ENCODE measurements at places on chromosomes 16 and 17.

GRCh38 chr17:13353590-13353989 lies 248.1 kb downstream of the HS3ST3A1 start:
- no peak for DNase-seq

DNA sequence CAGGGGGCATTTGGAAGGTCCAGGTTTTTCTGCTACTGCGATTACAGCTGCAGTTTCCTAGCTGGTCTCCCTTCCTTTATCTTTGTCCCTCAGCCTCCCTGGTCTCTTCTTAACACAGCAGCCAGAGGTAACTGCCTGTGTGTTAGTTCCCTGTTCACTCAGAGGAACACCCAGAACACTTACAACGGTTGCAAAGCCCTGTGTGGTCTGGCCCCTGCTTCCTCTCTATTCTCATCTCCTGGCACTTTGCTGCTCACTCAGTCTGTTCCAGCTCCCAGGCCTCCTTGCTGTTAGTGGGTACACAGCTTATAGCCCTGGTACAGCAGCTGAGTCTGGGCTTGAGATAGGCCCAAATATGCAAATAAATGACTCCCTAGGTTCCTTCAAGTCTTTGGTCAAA lies 16.4 kb downstream of the NTN1 start:
- no peak for DNase-seq

- DNase-seq, result no peak
These were observed 9.1 kb upstream of the CRYBA1 start for GRCh38 chr17:29237476-29238132.

- DNase-seq, result no peak
These were observed 40.5 kb upstream of the CLEC18B start for GRCh38 chr16:74461826-74462225.

DNA sequence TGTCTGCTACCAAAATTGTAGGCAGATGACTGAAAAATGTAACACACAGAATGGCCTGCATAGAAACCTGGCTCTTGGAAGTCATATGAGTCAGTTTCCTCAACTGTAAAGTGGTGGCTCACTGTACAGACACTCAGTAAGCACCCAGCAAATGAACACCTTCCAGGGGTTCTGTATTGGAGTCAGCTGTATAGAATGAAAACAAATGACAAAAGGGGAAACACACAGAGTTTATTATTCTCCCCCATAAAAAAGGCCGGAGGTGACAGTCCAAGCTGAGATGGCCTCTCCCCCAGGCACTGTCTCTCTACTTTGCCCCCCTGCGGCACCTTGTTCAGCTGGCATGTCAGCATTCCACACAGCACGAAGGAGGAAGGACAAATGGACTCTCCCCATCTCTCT lies 6.2 kb upstream of the MEOX1 start:
- DNase-seq, result no peak

DNA sequence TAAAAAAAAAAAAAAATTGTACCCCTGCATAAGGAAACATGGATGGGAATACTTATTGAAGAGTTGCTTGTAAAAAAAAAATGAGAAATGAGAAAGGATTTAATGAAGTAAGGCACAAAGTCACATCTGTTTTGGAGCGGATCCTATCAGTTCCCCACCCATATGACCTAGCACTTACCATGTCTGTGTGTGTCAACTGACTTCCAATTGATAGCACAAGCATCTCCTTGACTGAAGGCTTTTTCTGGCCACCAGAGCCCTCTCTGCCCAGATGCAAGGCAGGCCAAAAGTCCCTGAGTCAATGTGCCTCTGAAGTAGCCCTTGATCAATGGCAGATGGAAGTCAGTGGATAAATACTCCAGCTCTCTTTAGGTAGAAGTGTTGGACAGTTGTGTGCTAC lies 13.4 kb upstream of the NLK start:
- no peak for DNase-seq

DNA sequence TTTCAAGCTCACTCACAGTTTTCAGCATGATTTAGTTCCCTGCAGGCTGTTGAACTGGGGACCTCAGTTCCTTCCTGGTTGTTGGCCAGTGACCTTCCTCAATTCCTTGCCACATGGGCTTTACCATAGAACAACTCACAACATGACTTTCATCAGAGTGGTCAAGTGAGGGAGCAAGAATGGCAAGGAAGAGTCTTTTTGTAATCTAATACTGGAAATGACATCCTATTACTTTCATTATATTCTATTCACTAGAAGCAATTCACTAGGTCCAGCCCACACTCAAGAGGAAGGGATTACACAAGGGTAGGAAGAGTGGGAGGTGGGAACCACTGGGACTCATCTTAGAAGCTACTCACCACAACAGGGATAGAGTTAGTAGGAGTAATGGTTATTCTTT lies 57.6 kb downstream of the SYT17 start:
- DNase-seq, result no peak

GRCh38 chr17:29169806-29170591 lies 10.2 kb downstream of the MYO18A start:
- DNase-seq, result no peak

DNA sequence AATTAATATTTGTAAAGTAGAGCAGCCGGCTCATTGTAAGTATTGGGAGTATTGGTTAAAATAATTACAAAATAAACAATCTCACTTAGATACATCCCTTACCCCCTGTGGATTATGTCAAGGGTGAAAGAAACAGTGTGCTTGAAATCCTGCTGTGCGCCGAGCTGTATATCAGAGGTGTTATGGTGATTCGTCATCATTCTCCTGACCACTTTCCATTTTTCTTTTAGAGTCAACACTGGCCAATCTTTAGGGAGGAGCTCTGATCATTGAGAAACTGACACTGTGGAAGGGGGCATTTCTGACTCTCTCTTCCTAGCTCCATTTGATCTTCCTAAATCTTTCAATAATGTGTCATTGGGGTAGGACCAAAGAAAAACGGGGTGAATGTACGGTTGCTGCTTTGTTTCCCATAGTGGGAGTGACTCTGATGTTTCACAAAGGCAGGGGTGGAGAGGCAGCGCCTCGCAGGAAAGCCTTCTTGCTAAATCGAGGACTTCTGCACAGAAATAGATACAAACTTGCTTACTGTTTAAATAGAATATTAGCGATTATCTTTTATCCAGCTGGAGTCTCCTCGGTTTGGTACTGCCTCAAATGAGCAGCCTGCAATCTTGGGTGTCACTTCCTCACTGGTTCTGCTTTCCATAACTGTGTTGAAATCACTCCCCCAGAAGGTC lies 123.4 kb downstream of the PRKCB start:
- DNase-seq, result no peak

DNA sequence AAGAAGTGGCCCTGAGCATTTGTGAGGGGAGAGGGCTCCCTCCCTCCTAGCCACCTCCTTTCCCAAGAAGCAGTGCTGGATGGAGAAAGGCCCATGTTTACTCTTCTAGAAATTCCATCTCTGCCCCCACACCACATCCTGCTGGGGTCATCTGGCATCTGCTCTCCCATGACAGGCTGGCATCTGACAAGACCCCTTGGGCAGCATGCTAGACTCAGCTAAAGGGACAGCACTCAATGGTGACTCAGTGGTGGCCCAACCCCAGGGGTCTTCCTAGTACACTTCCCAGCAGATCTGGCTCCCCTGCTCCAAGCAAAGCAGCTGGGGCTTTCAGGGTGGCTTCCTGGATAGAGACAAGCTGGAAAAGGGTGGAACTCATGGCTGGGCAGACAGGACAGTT lies 14.4 kb downstream of the SLC38A7 start:
- no peak for DNase-seq

DNA sequence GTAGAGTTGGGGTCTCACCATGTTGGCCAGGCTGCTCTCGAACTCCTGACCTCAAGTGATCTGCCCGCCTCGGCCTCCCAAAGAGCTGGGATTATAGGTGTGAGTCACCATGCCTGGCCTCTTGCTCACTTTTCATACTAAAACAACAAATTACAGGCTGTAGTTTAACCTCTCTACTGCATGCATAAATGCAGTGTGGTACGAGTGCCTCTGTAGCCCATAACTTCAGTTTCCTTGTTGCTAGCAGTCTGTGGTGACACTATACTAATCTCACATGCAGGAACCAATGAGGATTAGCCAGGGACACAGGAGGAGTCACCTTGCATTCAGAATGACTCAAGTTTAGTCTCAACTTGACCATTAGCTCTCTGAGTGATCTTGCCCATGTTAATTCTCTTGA lies 20.1 kb downstream of the HMOX2 start:
- no peak for DNase-seq

DNA sequence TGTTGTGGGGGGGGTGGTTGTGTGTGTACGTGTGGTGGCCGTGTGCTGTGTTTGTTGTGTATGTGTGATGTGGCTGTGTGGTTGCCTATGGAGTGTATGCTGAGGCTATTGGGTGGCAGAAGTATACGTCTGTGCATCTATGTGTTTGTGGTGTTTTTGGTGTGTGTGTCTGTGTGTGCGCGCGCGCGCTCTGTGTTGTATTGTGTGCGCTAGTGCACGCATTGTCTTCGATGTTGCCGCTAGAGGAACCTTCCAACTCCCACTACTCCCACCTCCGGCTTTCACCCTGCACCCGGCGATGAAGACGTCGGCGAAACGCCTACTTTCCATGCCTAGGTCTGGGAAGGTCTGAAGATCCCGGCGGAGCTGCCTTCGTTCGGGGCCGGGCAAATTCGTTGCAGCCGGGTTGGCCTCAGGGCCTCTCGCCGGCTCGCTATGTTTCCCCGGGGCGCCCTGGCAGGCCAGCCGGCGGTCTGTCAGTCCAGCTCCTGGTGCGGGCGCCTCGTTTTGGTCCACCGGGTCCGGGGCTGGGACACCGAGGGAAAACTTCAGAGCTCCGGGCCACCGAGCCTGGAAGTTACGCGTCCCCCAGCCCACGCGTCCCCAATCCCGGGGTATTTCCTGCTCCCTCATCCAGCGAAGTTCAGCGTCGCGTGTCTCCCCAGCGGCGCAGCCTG lies 5.2 kb upstream of the DLX4 start:
- no peak for DNase-seq

DNA sequence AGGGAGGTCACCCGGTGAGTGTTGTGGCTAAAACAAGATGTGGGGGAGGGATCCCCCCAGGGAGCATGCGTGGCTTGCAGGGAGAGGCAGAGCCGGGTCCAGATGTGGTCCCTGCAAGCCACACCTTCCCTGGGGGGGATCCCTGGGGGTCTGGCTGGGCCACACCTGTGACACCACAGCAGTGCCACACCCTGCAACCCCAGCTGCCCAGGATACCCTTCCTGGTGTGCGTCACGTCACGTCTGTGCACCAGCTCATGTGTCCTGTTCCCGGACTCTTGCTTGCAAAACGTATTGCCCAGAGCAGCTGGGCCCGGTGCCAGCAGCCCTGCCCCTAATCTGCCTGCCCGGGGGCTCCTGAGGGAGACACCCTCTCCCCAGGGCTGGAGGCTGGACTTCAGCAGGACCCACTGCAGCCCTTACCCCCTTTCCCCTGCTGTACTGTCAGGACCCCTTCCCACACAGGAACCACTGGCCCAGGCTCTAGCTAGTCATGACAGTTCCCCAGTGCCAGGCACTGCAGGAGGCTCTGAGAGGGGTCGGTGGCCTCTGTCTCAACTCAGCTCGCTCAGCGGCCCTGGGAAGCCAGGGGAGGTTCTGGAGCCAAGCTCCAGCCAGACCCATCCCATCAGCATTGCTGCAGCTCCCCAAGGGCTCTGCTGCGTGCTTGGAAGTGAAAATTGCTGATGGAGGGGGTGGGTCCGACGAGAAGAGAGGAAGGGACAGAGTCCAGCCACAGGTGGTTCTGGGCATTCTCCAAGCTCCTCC lies 25.8 kb upstream of the ACSF3 start:
- no peak for DNase-seq

DNA sequence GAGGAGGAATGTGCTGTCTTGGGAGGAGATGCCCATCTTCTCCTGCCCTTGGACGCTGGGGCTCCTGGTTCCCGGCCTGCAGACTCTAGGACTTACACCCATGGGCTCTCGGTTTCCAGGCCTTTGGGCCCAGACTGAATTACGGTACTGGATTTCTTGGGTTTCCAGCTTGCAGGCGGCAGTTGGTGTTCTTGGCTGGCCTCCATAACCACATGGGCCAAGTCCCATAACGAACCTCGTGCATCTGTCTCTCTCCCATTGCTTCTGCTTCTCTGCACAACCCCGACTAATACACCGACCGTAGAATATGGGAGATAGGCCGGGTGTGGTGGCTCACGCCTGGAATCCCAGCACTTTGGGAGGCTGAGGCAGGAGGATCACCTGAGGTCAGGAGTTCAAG lies 162.6 kb downstream of the SDK2 start:
- no peak for DNase-seq

DNA sequence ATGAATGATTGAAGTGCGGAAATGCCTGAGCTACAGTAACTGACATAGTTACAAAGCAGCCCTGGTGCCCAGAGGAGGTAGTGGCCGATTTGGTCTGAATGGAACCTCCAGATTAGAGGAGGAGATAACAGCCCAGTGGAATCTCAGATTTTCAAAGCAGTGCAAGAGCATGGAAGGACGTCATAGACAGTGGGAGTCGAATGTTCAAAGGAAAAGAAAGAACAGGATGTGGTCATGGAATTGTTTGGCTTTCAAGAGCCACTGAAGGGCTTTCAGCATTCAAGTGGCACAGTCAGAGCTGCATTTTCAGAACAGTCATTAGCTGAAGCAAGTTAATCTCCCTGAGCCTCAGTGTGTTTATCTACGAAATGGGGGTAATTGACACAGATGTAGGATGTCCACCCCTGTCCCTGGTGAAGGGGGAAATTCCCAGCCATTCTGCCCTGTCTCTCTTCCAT lies 104.6 kb upstream of the CACNG3 start:
- DNase-seq, result peak; percentile 35

DNA sequence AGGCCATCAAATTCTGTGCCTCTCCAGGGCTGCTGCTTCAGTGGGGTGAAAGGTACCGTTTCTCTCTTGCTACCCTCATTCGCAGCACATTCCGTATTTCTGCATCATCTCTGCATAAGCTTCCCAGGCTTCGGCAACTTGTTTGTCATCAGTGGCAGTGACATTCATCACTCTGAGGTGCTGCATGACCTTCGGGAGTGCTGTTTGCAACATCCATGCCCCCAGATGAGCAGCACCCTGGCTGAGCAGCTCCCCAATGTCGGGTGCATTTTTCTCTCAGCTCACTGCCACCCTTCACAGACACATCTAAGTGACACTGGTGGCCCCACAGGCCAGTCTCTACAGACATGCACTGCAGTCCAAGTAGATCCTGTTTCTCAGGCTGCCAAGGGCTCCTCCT lies 3.8 kb downstream of the CREBBP start:
- no peak for DNase-seq

- no peak for DNase-seq
These were observed 34.1 kb downstream of the NQO1 start for GRCh38 chr16:69691980-69692911.

DNA sequence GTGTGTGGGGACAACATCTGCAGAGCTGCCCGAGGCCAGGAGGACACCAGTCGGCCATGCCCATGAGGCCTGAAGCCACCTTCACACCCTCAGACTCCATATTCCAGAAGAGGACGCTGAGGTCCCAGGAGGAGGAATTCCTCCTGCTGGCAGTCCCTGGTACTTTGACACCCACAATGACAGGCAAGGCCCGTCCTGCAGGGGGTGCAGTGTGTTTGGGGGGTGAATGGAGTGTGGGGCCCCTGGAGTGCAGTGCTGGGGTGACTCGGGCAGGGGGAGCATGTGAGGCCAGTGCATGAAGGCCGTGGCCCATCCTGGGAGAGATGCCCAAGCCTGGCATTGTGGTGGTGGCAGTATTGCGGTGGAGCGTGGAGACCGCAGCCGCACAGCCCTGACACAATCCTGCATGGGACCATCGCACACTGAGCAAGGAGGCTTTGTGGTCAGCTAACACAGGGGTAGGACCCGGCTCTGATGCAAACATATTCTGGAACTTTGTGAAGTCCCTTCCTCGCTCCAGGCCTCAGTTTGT lies 52.2 kb downstream of the ZDHHC7 start:
- no peak for DNase-seq

GRCh38 chr17:68399638-68400403 lies 57.5 kb downstream of the WIPI1 start:
- peak; percentile 71 for DNase-seq

GRCh38 chr17:6474906-6475305 lies 30.7 kb downstream of the PIMREG start:
- no peak for DNase-seq

- DNase-seq, result peak; percentile 58
These were observed 741 bp downstream of the PLK1 start for GRCh38 chr16:23679274-23679985.

Measured in urothelium cell line (cell line).